SW 1271 (cell line): ENCODE measurements at places on chromosomes 13 and 19.

DNA sequence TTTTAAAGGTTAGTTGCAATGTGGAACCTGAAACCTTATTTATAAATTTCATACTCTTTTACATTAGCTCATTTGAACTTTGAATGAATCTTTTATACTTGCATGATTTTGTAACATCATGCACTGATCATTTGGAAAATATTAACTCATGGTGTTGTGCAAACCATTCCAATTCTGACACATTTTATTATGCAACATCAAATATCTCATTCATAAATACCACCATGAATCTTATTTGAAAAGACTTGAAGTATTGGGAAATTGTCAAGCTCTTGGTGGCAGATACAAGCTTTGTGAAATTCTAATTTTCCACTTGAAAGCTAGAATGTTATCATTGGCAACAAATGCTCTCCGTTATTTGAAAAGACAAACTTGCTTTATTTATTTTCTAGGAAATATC, 379.9 kb upstream of the PCDH20 start:
- DNase-seq = no peak

GRCh38 chr13:68439817-68440216, 1209.7 kb upstream of the PCDH9 start:
- peak; percentile 50 for DNase-seq

DNA sequence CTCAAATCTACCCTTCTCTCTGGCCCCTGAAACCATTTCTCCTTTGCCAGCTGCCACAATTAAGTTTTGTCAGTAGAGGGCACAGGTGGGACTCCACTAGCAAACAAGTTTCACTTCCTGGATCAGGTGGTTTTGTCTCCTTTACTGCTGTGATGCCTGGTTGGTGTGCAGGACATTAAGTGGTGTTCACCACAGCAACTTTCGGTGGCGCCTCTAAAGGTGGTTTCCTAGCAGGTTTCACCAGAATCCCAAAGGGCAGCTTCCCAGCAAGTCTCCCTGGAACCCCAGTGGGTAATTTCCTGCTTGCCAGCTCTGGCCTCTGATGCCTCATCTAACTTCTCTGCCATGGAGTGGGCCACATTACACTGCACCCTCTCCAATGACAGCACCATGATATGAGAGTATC, 16.6 kb downstream of the MED4 start:
- peak; percentile 18 for DNase-seq

DNA sequence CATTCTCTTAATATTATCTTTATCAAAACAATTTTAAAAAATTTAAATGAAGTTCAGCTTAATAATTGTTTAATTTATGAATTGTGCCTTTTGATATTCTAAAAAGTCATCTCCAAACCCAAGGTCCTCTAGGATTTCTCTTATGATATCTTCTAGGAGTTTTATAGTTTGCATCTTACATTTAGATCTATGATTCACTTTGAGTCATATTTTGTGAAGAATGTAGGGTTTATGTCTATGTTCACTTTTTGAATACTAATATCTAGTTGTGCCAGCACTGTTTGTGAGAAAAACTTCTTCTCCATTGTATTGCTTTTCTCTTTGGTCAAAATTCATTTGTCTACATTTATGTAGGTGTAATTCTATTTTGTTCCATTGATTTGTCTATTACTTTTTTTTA, 1068.4 kb upstream of the SPRY2 start:
- DNase-seq = no peak

DNA sequence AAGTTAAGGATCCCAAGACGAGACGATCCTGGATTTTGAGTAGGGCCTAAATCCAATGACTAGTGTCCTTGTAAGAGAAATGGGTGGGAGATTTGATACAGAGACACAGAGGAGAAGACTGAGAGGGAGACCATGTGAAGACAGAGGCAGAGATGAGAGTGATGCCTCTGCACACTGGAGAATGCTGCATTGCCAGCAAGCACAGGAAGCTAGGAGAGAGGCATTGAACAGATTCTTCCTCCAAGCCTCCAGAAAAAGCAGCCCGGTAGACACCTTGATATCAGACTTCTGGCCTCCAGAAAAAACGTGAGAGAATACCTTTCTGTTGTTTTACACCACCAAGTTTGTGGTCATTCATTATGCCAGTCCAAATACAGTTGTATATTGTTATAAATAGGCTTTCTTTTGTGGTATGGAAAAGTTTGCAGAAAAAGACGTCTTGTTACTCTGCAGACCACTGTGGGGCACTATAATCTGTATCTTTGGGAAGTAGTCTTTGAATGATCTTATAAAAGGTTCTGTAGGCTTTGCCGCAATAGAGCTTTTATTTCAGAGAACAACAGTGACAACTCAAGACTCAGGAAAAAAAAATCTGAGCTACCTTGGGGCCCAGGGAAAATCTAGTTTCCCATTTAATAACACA, 17.9 kb upstream of the RFC3 start:
- DNase-seq = peak; percentile 19

- DNase-seq = no peak
Observed at GRCh38 chr19:17061691-17062090, 13.6 kb downstream of the HAUS8 start.

DNA sequence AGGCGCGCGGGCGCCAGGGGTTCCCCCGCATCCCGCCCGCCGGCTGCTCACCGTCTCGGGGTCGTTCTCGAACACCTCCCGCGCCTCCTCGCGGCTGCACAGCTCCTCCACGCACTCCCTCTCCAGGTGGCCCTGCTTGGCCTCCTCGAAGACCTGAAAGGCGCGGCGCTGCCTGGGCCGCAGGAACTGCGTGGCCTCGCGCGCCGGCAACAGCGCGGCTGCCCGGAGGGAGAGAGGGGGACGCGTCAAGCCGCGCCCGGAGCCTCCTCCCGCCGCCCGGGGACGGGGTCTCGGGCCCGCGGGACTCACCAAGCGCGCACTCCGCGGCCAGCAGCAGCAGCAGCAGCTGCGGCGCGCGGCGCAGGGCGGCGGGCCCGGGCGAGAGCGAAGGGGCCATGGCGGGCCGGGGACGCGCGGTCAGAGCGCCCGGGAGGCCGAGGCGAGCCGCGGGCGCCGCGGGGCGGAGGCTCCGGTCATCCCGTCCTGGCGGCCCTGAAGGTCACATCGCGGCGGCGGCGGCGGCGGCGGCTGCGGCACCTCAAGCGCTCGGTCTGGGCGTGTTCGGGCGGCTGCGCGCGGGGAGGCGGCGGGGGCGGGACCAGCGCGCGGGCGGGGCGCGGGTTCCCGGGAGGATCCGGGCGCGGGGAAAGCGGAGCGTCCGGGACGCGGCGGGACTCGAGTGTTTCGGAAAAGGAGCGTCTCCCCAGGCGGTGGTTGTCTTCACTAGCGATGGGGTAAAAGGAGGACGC, at the start of gene GAS6:
Gene GAS6, minus strand, starts transcription at position 553 of the 749 bp plus-strand sequence. Its CDS starts 156 bp downstream, at position 397.
- DNase-seq = no peak

GRCh38 chr13:20609145-20609544, 42.2 kb downstream of the IFT88 start:
- no peak for DNase-seq

DNA sequence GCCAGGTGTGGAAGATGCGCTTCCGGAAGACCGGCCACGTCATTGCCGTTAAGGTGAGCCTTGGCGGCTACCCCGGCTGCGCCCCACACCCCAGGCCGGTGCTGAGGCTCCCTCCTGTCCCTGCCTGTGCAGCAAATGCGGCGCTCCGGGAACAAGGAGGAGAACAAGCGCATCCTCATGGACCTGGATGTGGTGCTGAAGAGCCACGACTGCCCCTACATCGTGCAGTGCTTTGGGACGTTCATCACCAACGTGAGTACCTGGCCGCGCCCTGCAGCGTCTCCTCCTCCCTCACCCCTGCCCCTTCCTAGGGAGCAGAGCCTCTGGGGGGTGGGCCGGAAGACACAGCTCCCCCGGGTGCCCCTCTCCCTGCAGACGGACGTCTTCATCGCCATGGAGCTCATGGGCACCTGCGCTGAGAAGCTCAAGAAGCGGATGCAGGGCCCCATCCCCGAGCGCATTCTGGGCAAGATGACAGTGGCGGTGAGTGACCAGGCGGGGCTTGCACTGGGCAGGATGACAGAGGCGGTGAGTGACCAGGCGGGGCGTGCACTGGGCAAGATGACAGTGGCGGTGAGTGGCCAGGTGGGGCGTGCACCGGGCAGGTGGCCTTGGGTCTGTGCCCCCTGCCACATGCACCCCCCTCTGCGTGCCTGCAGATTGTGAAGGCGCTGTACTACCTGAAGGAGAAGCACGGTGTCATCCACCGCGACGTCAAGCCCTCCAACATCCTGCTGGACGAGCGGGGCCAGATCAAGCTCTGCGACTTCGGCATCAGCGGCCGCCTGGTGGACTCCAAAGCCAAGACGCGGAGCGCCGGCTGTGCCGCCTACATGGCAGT, 4.1 kb upstream of the TGFBR3L start:
- DNase-seq = no peak

DNA sequence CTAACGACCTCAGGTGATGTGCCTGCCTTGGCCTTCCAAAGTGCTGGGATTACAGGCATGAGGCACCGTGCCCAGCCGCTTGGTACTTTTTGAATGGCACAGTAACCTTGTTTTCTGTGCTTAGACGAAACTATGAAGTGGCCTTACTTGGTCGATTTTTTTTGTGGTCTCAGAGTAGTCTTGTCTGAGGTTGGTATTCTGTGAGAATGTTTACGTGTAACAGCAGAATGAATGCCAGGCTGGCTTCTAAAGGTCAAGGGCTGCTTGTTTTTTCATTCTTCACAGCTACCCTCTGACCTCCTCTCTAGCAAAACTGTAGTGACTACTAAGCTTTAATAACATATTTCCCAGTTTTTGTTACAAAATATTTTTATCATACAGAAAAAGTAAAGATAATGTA, 313.3 kb downstream of the GPC6 start:
- no peak for DNase-seq

DNA sequence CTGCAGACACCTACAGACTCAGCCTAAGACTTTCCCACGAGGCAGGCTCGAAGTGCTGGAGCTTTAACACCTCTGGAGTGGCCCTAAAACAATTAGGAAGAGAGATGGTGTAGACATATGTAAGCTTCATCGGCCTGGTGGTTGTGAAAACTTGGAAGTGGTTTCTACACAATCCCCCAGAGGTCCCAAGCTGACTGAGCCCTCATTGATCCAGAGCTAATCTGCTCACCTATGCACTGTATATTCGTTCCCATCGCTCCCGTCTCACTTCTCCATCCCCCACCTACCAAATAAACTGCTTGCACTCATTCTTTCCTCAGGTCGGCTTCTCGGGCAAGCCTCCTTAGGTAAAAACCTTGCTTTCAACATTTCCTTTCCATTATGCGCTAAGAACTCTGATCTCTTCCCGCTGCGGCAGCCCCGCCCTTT, 767 bp upstream of the ZNF793 start:
- no peak for DNase-seq

DNA sequence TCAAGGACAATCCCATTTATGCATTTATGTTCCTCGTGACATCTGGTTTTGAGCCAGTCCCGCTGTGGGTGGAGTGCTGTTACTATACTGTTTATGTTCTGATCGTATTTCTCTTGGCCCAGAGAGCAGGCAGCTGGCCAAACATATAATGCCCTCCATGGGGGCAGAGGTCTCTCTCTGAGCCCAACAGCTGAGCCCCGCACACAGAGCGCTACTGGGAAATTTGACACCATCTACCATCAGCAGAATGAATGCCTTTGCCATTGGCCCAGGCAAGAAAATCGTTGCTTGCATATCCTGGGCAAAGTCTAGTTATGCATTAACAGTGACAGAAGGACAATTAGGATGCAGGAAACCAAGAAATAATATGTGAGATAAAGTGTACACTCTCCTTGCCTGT, 126.8 kb upstream of the CACNA1A start:
- no peak for DNase-seq

- no peak for DNase-seq
Observed at GRCh38 chr13:40772765-40773473, 1.9 kb upstream of the MRPS31 start.

DNA sequence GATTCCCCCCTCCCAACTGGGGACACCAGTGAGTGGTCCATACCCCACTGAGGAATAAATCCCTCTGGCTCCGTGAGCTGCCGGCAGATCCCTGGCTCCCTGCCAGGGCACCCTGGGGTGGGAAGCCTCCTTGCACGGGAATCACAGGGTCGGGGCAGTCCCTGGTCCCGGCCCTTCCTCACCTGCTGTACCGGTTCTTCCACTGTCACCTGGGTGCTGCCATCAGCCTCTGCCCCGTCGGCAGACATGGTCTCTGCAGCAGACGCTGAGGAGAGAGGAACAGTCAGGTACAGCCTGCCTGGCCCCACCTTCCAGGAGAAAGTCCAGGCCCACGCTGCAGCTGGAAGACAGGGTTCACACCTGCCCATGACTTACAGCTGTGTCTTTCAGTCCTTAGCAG, 6.3 kb downstream of the PLIN3 start:
- no peak for DNase-seq

DNA sequence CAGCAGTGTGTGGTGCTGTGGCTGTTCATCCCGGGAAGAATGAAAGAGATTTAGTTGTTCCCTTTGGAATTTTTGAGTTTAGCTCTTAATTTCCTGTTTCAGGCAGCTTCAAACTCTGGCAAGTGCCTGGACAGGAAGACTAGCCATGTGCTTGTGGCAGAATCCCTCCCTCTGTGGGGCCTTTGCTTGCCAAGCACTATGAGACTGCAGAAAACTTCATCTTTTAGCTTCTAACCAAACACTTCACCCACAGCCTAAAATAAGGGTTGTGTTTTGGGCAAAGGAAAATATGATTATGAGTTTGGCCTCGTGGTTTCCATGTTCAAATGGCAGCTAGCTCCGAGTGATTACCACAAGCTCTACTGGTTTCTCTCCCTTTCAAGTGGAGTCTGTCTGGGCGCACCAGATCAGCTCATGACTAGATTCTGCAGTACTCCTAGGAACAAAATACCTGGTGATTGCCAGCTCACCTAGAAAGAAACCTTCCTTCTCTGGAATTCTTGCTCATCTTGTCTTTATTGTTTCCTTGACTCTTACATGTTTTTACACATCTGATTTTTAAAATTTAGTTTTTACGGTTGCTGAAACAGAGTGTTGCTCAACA, 707.5 kb downstream of the SLITRK6 start:
- no peak for DNase-seq

DNA sequence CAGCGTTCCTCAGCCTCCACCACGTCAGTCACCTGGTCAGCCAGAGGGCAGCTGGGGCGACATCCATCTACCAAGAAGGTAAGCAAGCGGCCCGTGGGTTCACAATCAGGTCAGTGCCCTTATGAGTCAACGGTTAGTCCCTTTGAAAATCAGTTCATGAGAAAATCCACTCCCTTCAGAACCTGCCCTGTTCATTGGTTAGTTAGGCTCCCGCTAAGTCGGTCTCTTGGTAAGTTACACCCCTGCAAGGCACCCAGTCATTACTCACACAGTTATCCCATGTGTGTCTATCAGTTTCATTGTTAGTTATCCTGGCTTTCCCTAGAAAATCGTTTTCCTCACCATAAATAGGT, 564 bp downstream of the SIGLECL1 start:
- no peak for DNase-seq

DNA sequence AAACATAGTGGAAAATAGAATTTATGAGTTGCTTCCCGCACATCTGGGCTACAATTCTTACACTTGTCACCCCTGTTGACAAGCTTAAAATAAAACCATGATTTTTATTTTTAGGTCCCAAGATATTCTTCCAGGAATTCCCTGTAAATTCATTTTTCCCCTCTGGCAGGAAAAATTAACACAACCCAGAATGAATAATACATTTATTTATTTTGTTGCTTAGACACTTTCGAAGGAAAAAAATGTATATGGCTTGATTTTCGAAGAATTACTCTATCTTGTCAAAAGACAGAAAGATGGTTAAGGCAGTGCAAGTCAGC, 74.4 kb downstream of the LHFPL6 start:
- DNase-seq = no peak
